Activated CD4-positive, alpha-beta memory T cell treated with anti-CD3 and anti-CD28 coated beads, Interleukin-2, amount 10 ng/mL, durations not matched to agents 7 days and 5 days (primary cell): ENCODE measurements at places on chromosomes 5 and 9. TPM values are rescaled to one million over a fixed set of nuclear protein-coding genes. Genes with fewer than 3 reads are reported as not detected.

Gene PDE6A
- not detected for total RNA-seq

Gene RALGPS1
- total RNA-seq: 2.8 TPM

Gene HK3
- total RNA-seq: 0.33 TPM

Gene ZNF483
- 5.9 TPM for total RNA-seq

Gene ZNG1F
- 8.6 TPM for total RNA-seq

Gene PTPRD
- not detected for total RNA-seq

Gene PCDHA1
- total RNA-seq: not detected

Gene ECM2
- not detected for total RNA-seq

Gene DMRT3
- not detected for total RNA-seq

Gene ADAMTS12
- not detected for total RNA-seq

Gene PLAC8L1
- total RNA-seq: 0.50 TPM

Gene SEMA5A
- total RNA-seq: 1.1 TPM

Gene SLC45A2
- total RNA-seq: not detected

Gene PCDHB5
- not detected for total RNA-seq

Gene C1QTNF2
- not detected for total RNA-seq

Gene FANCG
- 97.0 TPM for total RNA-seq

Gene KCNN2
- total RNA-seq: not detected

Gene LAMC3
- not detected for total RNA-seq

Gene ADAMTS19
- total RNA-seq: not detected

Gene FYB1
- total RNA-seq: 270 TPM

Gene PCDHAC1
- total RNA-seq: not detected

Gene NRG2
- not detected for total RNA-seq

Gene CCNJL
- not detected for total RNA-seq

Gene HINT1
- total RNA-seq: 329 TPM

Gene AJM1
- 8.7 TPM for total RNA-seq

Gene PROB1
- total RNA-seq: 5.5 TPM

Gene DNLZ
- total RNA-seq: 11.5 TPM

Gene ARL10
- 6.5 TPM for total RNA-seq

Gene TAF1L
- 0.05 TPM for total RNA-seq

Gene STPG3
- total RNA-seq: not detected

Gene ENHO
- total RNA-seq: not detected

Gene TAF11L2
- total RNA-seq: not detected

Gene SLC23A1
- total RNA-seq: 1.0 TPM

Gene GFI1B
- total RNA-seq: not detected

Gene EIF4E1B
- not detected for total RNA-seq

Gene IL5
- total RNA-seq: 3.3 TPM

Gene FOXD4
- total RNA-seq: 0.13 TPM

Gene LHX3
- total RNA-seq: 0.08 TPM

Gene GPX8
- not detected for total RNA-seq
